Activated CD4-positive, CD25-positive, alpha-beta regulatory T cell (primary cell): ENCODE measurements at places on chromosomes 13 and 19.

DNA sequence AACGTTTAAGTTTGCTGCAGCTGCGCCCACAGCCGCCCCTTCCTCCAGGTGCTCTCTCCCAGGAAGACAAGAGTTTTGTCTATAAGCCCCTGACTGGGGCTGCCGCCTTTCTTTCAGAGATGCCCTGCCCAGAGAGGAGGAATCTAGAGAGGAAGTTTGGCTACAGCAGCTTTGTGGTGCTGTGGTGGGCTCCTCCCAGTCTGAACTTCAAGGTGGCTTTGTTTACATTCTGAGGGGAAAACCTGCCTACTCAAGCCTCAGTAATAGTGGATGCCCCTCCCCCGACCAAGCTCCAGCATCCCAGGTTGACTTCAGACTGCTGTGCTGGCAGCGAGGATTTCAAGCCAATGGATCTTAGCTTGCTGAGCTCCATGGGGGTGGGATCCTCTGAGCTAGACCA lies 6.4 kb upstream of the ERICH6B start:
- DNase-seq = no peak

GRCh38 chr19:3687774-3688706 lies 12.2 kb downstream of the PIP5K1C start:
- DNase-seq = no peak

- DNase-seq = no peak
Measured at GRCh38 chr13:111484141-111484925, 163.9 kb downstream of the TEX29 start.

- DNase-seq = no peak
Measured at GRCh38 chr19:45958769-45959516, 14.7 kb downstream of the NOVA2 start.

- no peak for DNase-seq
Measured at GRCh38 chr19:35347171-35347929, at the start of gene FFAR1. FFAR1 (plus strand) TSS chr19:35347902; CDS start chr19:35351552, 3,650 bp downstream.

DNA sequence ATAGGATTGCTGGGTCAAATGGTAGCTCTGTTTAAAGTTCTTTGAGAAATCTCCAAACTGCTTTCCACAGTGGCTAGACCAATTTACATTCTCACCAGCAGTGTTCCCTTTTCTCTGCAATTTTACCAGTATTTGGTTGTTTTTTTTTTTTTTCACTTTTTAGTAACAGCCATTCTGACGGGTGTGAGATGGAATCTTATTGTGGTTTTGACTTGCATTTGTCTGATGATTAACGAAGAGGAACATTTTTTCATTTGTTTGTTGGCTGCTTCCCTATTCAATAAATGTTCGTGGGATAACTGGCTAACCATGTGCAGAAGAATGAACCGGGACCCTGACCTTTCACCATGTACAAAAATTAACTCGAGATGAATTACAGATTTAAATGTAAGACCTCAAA lies 31.2 kb downstream of the CYP4F2 start:
- DNase-seq = no peak

DNA sequence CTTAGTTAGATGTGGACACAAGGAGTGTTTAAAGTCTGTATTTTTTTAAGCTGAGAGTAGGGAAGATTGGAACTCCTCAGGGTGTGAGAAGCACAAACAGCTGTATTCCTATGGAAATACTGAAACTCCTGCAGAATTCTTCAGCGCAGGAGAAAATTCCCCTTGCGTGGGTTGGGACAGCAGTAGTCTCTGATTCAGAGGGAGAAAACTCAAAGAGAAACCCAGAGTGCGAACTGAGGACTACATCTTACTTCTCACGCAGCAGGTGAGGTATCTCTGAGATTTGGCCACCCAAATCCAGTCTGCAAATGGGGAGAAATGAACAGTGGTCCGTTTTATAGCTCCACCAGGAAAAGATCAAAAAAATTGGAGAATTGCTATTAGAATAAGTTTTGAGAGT lies 60.9 kb downstream of the FRY start:
- no peak for DNase-seq
